NCI-H1436 (cell line): ENCODE measurements at places on chromosomes 2 and 18.

DNA sequence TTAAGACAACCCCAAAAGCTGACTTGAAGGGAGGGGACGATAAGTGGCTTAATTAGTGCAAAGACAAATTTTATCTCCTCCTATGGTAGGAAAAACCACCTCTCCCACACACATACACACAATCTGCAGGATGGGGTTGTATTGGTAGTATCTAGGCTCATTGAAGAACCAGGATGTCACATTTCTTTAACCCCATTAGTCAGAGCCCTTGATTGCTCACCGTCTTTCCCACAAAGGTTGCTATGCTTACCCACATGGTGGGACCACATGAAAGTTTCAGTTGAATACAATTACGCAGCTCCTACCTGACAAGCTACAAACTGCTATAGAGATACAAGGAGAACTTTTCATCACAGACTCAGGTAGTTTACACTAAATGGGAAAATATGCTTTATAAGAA, 765.0 kb upstream of the CELF4 start:
- no peak for DNase-seq

DNA sequence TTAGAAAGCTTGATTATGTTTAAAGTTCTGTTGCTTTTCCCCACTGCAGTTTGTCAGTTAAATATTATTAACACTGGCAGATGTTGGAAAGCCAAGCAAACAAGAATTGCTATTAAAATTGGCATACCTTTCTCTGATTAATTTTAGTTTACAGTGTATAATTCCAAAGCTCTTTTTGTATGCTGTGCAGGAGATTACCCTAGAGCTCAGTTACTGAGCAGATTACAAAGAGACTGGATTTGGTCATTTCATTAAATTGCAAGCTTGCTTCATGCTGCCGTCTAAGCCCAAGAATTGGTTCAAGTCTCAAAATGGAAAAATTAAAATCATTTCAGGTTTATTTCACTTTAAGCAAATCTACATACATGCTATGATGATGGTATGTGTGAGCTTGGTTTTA, 2.3 kb downstream of the ASAP2 start:
- no peak for DNase-seq

GRCh38 chr2:14756981-14757657, 124.6 kb downstream of the LRATD1 start:
- DNase-seq, result no peak

DNA sequence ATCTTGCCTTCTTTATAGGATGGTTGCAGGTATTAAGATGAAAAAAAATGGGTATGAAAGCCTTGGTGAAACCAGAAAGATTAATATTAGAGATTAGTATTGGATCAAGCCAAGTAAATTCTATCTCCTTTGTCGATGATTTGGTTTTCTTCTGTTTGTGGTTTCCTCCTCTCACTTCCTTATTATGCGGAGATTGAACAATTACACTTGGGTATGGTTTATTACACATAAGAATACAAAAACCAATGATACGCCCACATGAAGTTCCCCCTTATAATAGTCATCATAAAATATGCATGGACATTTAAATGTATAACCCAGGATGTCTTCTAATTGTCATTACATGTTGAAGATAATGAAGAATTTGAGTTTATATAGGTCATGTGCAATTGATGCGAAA, 4.9 kb downstream of the LTBP1 start:
- DNase-seq, result no peak

DNA sequence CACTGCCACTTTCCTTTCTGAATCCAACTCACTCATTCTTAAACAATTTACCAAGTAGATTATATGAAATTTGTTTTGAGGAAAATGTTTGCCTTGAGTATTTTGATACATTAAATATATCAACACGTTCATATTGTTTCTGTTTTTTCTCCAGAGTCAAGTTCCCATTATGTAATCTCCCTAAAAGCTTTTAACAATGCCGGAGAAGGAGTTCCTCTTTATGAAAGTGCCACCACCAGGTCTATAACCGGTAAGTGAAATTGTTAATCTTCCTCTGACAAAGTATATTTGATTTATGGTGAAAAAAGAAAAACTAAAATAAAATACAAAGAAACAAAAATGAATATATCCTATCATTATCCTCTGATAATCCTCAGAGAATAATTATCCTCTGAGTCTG, 838.6 kb downstream of the MBD2 start:
- DNase-seq, result no peak

GRCh38 chr18:3424280-3424890, 25.6 kb upstream of the TGIF1 start:
- no peak for DNase-seq

DNA sequence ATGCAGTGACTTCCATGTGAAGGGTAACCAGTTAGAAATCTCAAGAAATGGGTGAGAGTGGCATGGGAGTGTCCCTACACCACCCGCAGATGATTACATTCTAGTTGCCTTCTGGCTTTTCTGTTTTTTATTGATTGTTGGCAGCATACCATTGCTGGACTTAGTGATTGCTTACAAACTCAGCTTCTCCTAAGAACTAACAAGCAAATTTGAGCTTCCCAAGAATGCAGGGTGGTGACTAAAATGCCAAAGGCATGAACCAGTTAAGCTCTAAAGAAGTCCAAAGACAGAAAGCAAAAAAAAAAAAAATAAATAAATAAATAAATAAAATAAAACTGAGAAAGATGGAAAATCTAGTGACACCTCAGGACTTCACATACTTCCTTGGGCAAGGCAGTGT, 245.5 kb upstream of the PARD3B start:
- DNase-seq, result no peak

DNA sequence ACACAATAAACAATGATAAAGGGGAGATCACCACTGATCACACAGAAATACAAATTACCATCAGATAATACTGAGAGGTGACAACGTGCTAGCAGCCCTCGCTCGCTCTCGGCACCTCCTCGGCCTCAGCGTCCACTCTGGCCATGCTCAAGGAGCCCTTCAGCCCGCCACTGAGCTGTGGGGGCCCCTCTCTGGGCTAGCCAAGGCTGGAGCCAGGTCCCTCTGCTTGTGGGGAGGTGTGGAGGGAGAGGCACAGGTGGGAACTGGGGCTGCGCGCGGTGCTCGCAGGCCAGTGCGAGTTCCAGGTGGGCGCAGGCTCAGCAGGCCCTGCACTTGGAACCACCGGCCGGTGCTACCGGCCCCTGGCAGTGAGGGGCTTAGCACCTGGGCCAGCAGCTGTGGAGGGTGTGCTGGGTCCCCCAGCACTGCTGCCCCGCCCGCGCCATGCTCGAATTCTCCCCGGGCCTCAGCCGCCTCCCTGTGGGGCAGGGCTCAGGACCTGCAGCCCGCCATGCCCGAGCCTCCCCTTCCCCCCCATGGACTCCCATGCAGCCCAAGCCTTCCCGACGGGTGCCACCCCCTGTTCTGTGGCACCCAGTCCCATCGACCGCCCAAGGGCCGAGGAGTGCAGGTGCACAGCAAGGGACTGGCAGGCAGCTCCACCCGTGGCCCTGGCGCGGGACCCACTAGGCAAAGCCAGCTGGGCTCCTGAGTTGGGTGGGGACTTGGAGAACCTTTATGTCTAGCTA, 340.0 kb upstream of the GULP1 start:
- DNase-seq, result no peak

DNA sequence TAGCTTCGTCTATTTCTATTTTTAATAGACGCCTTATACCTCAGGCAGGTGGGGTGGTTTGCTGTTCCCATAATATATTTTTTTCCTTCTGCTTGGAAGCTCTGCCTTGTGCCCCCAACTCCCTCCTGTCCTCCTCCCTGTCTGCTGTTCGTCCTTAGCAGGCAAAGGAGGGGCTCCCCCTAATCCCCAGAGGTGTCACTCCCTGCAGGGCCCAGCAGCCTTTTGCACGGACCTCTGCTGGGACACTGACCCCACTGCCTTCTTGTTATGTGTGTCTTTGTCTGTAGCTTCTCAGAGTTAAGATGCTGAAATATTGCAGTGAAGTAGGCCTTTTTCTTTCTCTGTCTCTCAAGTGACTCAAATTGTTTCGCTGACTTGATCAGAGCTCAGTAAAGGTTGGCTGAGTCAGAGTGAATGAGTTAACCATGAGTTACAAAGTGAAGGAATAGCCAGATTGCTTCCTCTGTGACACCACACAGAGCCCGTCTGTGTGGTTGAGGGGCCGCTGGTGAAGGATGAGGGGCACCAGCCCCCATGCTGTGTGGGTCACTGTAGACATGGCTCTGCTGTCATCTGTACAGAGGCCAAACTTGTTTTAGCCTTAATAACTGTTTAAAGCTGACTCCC, 47.7 kb downstream of the PRKCE start:
- DNase-seq, result no peak

DNA sequence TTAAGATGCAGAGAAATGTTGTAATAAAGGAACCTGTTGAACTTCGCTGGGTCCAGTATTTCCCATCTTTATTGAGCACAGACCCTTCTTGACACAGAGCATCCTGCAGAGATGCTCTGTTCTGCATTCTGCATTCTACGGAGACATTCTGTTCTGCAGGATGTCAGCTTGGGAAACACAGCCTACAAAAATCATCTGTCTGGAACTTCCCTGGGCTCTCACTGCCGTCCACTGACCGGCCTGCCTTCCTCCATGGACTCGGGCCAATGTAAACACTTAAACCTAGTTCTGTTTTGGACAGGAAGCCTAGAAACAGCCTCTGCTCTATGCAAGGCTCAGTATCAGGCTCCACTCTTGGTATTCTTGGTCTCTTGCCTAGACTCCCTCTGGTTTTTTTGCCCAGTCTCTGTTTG, 90.0 kb upstream of the PPP1CB start:
- no peak for DNase-seq

- DNase-seq, result no peak
These were observed 678.9 kb downstream of the ARHGAP15 start for GRCh38 chr2:143808166-143808565.
